ENCODE measurements at places on chromosomes 7 and 10. TPM values are rescaled to one million over a fixed set of nuclear protein-coding genes. Genes with fewer than 3 reads are reported as not detected.

- H3K4me1 ChIP-seq: no peaks in the 10 kb centered on the region
- no peak overlapping the region for H3K27ac ChIP-seq
- no peaks in the 10 kb centered on the region for H3K27me3 ChIP-seq
- no peaks in the 10 kb centered on the region for H3K36me3 ChIP-seq
Observed at GRCh38 chr7:8560501-8560900, 127.1 kb downstream of the NXPH1 start.

GRCh38 chr7:155513543-155514285 is 32.6 kb downstream of the CNPY1 start:
- H3K27me3 ChIP-seq: no peaks in the 10 kb centered on the region
- H3K36me3 ChIP-seq: no peaks in the 10 kb centered on the region
- no peak overlapping the region for H3K27ac ChIP-seq
- no peak for DNase-seq
- H3K4me3 ChIP-seq: no peak overlapping the region

GRCh38 chr7:84085147-84085546 is 109.4 kb downstream of the SEMA3A start:
- no peaks in the 10 kb centered on the region for H3K4me1 ChIP-seq
- no peaks in the 10 kb centered on the region for H3K27me3 ChIP-seq
- no peaks in the 10 kb centered on the region for H3K36me3 ChIP-seq
- H3K4me3 ChIP-seq: no peak overlapping the region
- H3K27ac ChIP-seq: no peak overlapping the region
- no peak for DNase-seq

DNA sequence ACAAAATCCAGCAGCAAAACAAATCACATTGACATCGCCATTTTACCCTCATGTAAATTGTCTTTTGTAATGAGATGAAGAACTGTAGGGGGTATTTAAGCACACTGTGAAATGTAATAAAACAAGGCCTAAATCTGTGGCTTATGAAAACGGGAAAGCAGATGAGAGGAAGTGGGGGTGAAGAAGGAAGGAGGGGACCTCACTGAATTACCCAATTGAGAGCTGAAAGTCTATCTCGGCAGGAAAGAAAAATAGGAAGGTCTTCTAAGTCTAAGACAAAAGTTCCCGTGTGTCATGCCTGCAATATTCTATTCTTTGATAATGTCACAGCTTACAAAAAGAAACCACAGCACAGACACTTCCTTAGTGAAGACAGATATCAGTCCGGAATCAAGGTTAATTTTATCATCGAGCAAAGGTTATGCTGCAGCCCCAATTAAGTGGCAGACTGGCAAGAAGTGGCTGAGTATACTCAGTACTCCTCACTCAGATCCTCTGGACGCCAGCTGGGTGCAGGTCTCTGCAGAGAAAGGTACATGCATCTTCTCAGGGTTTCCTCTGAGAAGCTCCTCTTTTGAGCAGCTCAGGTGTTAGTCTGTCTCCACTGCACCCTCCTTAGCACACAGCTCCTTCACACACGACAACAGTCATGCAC is 239.7 kb downstream of the FANK1 start:
- peaks cover 4% of the 10 kb centered on the region for H3K4me1 ChIP-seq
- H3K36me3 ChIP-seq: no peaks in the 10 kb centered on the region
- H3K27ac ChIP-seq: no peak overlapping the region
- no peak for DNase-seq
- no peak overlapping the region for H3K4me3 ChIP-seq
- H3K27me3 ChIP-seq: no peaks in the 10 kb centered on the region

DNA sequence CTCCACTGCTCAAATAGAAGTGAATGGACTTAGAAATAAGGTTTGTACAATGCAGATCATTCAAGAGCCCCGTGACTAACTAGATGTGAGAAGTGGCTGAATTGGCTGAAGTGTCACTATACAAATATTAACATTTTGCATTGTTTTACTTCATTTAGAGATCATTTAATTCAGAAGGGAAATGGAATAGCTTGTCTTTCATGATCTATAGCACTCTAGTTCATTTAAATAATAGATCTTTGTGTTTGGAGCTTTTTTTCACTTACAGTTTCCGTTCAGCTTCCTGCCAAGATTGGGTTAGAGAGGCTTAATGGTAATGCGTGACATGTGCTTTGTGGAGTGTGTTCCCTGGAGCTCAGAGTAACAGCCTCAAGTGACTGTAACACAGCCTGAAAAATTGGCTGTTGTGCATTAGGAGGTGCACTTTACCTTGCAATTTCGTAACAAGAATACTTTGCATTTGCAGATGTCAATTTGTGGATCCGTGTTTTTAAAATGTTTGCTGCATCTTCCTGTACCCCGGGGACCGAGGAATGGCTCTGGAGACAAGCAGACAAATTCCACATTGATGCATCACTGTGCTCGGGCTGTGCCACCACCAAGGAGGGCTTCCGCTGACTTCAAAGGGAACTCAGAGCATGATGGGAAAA is 170.3 kb downstream of the NRP1 start:
- no peak overlapping the region for H3K27ac ChIP-seq
- H3K36me3 ChIP-seq: no peaks in the 10 kb centered on the region
- no peaks in the 10 kb centered on the region for H3K27me3 ChIP-seq
- no peak overlapping the region for H3K4me3 ChIP-seq

Gene ENO4
- total RNA-seq: 5.6 TPM

Gene CLRN3
- total RNA-seq: 0.55 TPM

GRCh38 chr10:75108684-75109458 is 2.6 kb upstream of the SAMD8 start:
- no peaks in the 10 kb centered on the region for H3K27me3 ChIP-seq
- peak; percentile 39 for DNase-seq
- H3K36me3 ChIP-seq: no peaks in the 10 kb centered on the region
- no peak overlapping the region for H3K27ac ChIP-seq
- no peak overlapping the region for H3K4me3 ChIP-seq
- H3K4me1 ChIP-seq: peaks cover 14% of the 10 kb centered on the region

DNA sequence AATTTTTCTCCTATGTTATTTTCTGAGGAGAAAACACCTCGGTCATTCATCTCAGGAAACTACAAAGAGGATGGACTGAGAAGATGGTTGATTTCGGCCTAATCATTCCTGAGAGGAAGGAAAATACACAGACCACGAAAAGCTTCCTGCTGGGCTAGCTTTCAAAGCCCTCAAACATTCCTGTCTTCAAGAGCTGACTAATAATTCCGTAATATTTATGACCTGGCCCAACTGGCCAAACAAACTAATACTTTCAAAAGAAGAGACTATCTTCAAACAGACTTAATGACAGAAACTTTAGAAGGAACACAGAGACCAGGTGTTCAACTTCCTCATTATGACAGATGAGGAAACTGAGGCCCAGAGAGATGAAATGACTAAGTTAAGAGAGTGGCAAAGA is 215.1 kb upstream of the FRMD4A start:
- H3K4me1 ChIP-seq: peaks cover 8% of the 10 kb centered on the region
- no peak for DNase-seq
- no peak overlapping the region for H3K4me3 ChIP-seq
- H3K27me3 ChIP-seq: no peaks in the 10 kb centered on the region
- no peaks in the 10 kb centered on the region for H3K36me3 ChIP-seq

Gene NUTM2E
- 0.12 TPM for total RNA-seq

DNA sequence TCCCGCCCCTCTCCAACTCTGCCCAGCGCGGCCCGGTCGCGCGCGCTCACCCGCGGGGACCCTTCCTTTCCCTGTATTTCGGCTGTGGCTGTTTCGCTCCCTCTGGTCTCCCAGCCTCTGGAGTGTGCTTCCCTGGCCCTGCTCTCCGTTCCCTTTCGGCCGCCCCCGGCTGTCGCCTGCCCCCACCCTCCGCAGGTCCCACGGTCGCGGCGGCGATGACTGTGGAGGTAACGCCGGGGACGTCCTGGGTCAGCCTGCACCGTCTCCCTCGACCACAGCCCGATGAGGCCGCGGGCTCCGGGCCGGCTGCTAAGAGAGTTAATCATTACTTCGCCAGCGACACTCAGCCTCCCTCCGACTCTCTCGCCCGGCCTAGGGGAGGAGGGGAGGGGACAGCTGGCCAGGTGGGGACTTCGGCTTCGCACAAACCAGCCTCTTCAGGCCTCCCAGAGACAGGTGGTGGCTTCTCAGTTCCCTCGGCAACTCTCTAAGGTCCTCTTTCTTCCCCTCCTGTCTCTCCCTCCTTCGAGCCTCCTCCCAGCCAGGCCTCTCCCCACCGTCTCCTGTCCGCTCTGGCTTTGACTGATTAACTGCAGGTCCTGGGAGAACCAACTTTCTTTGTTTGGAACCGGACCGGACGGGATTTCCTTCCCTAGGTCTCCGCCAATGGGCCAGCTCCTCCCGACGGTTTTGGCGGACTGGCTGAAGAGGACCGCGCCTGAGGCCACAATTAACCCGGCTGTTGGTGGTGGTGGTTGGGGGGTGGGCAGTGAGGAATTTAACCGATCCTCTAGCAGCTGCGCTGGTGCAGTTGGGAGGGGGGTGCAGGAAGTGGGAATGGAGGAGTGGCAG is 5.6 kb upstream of the PAX2 start:
- no peak for DNase-seq
- peaks cover 24% of the 10 kb centered on the region for H3K4me1 ChIP-seq
- H3K4me3 ChIP-seq: peak overlapping the region; percentile 45

- H3K27me3 ChIP-seq: peaks cover 12% of the 10 kb centered on the region
- DNase-seq: no peak
- H3K36me3 ChIP-seq: no peaks in the 10 kb centered on the region
- peak overlapping the region; percentile 0 for H3K4me3 ChIP-seq
- H3K27ac ChIP-seq: no peak overlapping the region
Observed at GRCh38 chr10:8034466-8035005, 20.0 kb upstream of the GATA3 start.

- no peaks in the 10 kb centered on the region for H3K27me3 ChIP-seq
- no peaks in the 10 kb centered on the region for H3K4me1 ChIP-seq
- no peak overlapping the region for H3K27ac ChIP-seq
- no peaks in the 10 kb centered on the region for H3K36me3 ChIP-seq
Observed at GRCh38 chr10:35794703-35795102, 152.6 kb upstream of the FZD8 start.

DNA sequence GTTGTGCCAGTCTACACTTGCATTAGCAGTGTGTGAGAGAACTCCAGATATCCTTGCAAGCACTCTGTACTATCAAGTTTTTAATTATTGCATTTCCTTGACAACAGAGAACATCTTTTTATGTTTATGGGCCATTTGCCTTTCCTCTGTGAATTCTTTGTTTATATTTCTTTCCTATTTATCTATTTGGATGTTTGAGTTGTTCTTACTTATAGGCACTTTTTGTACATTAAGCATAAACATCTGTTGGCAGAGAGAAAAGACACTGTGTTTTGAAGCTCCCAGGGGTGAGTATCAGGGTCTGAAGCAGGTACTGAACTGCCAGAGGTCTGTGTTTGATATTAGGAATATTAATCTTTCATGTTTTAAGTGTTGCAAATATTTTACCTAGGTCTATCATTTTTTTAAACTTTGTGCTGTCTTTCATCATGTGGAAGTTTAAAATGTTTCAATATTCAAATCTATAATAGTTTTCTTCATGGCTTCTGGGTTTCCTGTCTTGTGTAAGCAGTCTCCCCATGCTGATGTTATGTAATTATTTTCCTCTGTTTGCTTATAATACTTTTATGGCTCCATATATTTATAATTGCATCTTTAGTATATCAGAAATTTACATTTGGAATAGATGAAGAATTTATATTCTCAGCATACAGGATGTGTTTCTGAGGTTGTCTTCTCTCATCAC is 17.7 kb upstream of the PDCD4 start:
- no peaks in the 10 kb centered on the region for H3K36me3 ChIP-seq
- no peaks in the 10 kb centered on the region for H3K27me3 ChIP-seq
- H3K4me3 ChIP-seq: no peak overlapping the region
- peaks cover 25% of the 10 kb centered on the region for H3K4me1 ChIP-seq
- DNase-seq: no peak

GRCh38 chr7:112381311-112382091 is 68.8 kb upstream of the IFRD1 start:
- no peaks in the 10 kb centered on the region for H3K36me3 ChIP-seq
- no peaks in the 10 kb centered on the region for H3K4me1 ChIP-seq
- no peak for DNase-seq
- H3K27me3 ChIP-seq: no peaks in the 10 kb centered on the region
- no peak overlapping the region for H3K4me3 ChIP-seq

Gene DENND2A
- 4.1 TPM for total RNA-seq

GRCh38 chr10:22491931-22492615 is 146.8 kb downstream of the SPAG6 start:
- H3K36me3 ChIP-seq: no peaks in the 10 kb centered on the region
- DNase-seq: no peak
- no peak overlapping the region for H3K27ac ChIP-seq

GRCh38 chr7:30595436-30596013 is 847 bp downstream of the GARS1 start:
- H3K27ac ChIP-seq: peak overlapping the region; percentile 82
- H3K27me3 ChIP-seq: no peaks in the 10 kb centered on the region
- peak overlapping the region; percentile 96 for H3K4me3 ChIP-seq
- no peak for DNase-seq
- H3K4me1 ChIP-seq: peaks cover 18% of the 10 kb centered on the region

GRCh38 chr10:100895346-100895745 is 17.4 kb upstream of the SLF2 start:
- H3K4me3 ChIP-seq: no peak overlapping the region
- no peaks in the 10 kb centered on the region for H3K36me3 ChIP-seq
- no peaks in the 10 kb centered on the region for H3K27me3 ChIP-seq
- no peaks in the 10 kb centered on the region for H3K4me1 ChIP-seq

Gene USP6NL
- total RNA-seq: 50.4 TPM

Gene PTPN20
- total RNA-seq: 39.6 TPM

Gene PODXL
- total RNA-seq: 15.4 TPM

Gene NXPH1
- 0.24 TPM for total RNA-seq

DNA sequence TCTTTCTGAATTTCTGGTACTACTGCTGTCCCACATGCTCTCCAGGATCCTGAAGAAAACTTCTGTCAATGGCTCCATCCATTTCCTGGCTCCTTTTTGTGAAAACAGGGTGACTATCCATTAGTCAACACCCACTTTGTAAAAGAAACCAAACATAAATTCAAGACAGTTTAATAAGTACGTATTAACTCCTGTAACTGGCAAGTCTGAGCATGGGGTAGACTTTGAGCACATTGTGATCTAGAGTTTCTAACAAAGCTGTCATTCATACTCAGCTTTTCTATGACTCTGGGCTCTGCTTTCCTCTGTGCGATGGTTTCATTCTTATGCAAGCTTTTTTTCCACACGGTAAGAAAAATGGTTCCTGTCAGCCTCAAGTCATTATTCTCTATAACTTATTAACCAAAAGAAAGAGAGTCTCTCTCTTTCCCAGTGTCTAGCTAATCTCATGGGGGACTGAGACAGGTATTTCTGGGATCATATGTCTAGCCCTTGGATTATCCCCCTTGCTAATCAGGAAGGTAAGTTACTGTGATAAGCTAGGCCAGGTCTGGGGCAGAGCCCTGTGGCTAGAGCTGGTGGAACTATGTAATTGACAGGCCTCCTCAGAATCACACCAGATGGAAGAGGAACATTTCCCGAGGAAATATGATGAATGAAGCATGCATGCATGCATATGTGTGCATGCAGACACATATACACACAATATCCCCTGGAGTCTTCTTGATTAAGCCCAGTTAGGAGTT is 98.5 kb downstream of the GNAI1 start:
- no peak overlapping the region for H3K27ac ChIP-seq
- H3K27me3 ChIP-seq: no peaks in the 10 kb centered on the region
- no peaks in the 10 kb centered on the region for H3K4me1 ChIP-seq

- no peaks in the 10 kb centered on the region for H3K27me3 ChIP-seq
- H3K4me3 ChIP-seq: peak overlapping the region; percentile 50
- no peak overlapping the region for H3K27ac ChIP-seq
- no peaks in the 10 kb centered on the region for H3K4me1 ChIP-seq
Observed at GRCh38 chr10:26622891-26623290, 74.6 kb upstream of the PDSS1 start.

All from testis (tissue), 5 donors.